ENCODE measurements at places on chromosomes 3 and 15. TPM values are rescaled to one million over a fixed set of nuclear protein-coding genes. Genes with fewer than 3 reads are reported as not detected.

GABRB3 gene
- 0.28 TPM for total RNA-seq

TGM5 gene
- total RNA-seq: not detected

- peak; percentile 48 for DNase-seq
Observed at GRCh38 chr15:23467110-23467600, 20.1 kb upstream of the GOLGA6L2 start.

- no peak for DNase-seq
Observed at GRCh38 chr3:67712259-67712658, 57.8 kb upstream of the SUCLG2 start.

GRCh38 chr3:104460477-104461406, 906.0 kb upstream of the ALCAM start:
- no peak for DNase-seq

DNA sequence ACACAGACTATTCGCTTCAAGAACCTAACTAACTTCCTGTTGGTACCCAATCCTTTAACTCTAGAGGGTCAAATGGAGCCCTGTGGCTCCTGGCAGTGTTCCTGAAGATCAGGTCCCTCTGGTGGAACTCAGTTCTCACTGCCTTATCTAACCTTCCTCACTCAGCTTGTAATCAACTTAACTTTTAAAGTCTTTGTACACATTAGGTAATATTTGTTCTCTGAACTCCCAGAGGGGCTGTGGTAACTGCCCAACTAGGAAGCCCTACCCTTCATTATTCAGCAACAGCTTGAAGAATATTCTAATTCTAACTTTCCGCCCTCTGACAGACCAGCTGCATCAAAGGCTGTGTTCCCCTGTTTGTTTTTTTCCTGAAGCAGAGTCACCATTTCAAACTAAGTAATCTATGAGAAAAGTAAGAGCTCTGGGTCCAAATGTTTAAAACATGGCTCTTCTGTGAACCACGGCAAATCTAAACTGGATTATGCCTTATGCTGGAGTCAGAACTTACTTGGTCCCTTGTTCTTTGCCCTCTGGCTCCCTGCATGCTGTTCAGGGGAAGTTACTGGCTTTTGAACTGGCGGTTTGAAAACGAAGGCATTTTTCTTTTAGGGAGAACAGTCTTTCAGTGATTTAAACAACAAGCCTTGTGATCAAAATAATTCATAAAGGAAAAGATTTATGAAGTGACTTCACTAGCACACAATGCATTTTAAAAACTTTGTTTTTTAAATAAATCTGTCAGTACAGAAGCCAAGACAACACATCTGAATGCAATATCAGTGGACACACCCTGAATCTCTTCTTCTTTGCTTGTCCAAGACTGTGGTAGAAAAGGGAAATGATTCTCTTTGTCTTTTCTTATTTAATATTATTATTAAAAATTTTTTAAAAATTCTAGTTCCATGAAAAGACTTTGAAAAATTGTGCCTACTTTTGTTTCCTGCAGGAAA, 365.6 kb downstream of the TIGIT start:
- DNase-seq: peak; percentile 18

GRCh38 chr3:159627229-159627628, 361.4 kb upstream of the IL12A start:
- DNase-seq: peak; percentile 39

DNA sequence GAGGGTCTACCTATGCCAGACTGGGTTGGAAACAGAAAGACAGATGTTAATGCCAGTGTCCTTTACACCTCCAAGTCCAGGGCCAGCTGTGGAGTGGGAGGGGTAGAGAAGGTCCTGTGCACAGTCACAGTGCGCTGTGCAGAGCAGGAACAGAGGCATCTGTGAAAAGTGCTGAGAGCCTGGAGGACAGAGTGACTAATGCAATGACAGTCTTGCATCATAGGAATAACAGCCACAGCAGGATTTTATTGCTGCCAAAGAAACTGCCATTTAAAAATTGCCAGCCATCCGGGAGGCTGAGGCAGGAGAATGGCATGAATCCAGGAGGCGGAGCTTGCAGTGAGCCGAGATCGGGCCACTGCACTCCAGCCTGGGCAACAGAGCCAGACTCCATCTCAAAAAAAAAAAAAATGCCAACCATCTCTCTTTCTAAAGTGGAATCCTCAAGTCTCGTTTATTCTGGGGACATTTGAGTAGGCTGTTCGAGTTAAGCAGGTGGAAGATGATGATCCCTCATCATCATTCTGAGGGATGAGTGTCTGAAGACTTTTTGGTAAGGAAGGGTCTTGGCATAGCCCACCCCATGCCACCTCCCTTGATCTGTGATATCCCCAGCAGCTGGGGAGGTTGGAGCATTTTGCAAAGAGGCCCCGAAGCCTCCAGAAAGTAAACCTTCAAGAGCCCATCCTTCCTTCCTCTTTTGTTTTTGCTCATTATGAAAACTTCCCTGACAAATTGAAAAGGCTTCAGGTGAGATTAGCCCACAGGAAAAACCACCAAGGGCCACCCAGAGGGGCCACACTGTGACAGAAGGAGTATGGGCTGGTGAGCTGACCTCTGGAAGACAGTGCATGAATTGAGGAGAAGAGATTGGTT, 7.7 kb downstream of the CCR2 start:
- no peak for DNase-seq

DNA sequence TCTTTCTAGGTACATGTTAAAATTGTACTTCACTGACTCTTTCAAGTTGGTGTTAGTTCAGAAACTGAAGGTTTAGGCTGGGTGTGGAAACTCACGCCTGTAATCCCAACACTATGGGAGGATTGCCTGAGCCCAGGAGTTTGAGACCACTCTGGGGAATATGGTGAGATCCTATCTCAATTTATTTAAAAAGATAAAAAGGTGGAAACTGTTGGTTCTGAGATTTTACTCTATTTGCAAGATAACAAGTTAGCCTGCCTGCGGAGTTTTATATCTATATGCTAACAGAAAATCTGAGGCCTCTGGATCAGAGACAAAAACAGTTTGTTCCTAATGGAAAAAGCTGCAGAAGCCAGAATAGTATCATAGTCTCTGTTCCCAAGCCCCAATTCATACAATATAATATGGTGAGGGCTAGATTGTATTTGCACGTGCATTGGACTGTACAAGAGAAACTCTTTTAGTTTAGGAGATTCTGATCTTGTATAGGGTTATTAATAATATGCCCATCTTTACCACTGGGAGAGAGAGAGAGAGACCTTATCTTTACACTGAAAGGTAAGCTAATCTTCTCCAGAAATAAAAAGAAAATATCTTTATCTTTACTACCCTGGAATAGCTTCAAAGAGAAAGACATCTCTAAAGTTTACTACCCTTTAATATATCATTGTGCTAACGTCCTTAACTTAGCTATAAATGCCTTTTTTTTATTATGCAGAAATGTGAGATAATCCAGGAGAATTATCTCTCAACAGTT, 1267.6 kb downstream of the OTOL1 start:
- DNase-seq: no peak

- DNase-seq: peak; percentile 32
Observed at GRCh38 chr3:189927975-189928895, 192.5 kb downstream of the P3H2 start.

DNA sequence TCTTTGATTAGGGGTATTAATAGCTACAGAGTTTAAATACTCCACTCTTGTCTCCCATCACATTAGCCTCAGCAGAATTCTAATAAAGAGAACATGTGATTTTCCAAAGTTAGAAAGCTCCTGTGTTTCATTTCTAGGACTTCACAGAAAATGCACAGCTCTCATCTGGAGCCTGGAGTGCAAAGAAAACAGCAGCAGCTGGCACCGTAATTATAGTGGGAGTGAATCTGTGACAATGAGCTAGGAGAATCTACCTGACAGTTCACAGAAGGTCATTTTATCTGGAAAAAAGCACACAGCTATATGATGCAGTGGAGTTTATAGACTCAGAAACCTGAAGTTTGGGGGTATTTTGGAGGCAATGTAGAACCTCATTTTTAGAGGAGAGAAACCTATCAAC, 5.4 kb upstream of the TRIM59 start:
- no peak for DNase-seq

GRCh38 chr3:70256566-70256965, 55.9 kb downstream of the MDFIC2 start:
- DNase-seq: no peak

SLC35G2 gene
- 28.8 TPM for total RNA-seq

DNA sequence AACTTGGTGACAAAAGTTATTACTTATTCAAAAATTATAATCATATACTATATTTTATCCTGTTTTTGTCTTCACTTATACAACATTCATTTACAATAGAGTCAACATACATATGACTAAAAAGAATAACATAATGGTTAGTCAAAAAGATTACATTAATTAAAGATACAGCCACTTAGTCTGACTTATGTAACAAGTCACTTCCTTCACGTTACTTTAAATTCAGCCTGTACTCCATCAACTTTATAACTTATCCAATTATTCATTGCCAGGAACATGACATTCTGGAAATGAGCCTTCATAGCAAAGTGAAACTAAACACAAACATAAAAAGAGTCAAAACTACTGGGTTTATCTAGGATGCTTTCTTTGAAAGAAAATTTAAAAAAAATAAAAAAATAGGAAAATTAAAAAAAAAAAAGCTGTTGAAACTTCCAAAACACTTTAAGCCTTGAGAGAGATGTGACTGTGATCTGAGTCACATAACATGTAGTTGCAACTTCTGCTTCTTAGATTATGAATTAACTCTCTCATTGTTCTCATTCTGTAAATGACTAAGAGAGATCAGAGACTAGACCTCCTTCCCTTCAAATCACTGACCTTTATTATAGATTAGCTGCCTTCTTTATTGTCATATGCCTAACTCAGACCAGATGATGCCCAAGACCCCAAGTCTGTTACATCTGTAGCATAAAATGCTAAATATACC, 107.8 kb downstream of the MYRIP start:
- DNase-seq: peak; percentile 55

DNA sequence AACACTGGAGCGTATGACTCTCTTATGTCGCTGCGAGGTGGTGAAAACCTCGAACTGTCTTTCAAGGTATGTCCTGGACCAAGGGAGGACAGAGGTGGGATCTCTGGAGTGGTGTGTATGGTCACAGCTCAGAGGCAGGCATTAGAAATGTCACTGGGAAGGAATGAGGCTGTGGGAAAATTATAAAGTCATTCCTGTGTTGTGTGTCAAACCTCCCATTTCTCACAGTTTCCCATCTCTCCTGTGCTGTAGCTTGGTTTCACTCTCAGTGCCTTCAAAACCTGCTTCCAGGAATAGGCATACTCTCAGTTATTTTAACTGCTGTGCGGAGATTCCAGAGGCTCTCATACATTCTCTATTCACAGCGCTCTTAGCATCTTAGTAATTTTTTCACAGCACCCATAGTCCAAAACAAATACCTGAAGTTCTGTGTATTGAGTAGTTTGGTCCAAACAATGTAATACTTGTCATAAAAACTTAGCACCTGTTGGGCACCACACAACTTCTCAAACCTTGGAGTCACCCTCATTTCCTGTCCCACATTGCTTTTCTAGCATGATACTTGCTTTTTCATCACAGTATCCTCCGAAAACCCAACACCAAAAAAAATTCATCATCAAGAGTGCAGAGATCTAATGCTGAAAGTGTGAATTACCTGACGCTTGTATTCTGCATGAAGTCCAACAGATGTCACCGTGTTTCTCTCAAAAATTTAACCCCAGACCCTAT, 36.9 kb downstream of the GALNT15 start:
- no peak for DNase-seq

IL20RB gene
- 0.60 TPM for total RNA-seq

SLC35A5 gene
- total RNA-seq: 33.7 TPM

EPHB3 gene
- total RNA-seq: under 0.01 TPM

HSPBAP1 gene
- 13.4 TPM for total RNA-seq

SLC7A14 gene
- 0.14 TPM for total RNA-seq

PCSK6 gene
- total RNA-seq: 24.0 TPM

DNA sequence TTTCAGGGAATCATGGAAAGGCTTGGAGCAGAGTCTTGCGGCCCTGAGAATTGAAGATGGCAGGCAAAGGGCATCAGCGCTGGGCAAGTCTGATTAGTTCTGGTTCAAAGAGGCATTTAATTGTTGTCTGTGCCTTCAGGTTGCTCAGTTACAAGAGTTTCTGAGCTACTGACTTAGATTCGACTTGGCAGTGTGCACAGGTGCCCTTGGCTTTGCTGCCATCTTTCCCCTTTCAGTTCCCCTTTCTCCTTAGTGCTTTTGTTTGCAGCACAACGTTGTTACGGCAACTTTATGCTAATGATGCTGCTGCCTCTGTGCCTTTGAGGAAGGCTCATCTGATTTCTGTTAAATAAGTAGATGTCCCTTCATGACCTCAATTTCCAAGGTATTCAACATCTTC, 12.5 kb downstream of the P2RY14 start:
- DNase-seq: no peak

CEMIP gene
- 0.85 TPM for total RNA-seq

ANKUB1 gene
- not detected for total RNA-seq

- no peak for DNase-seq
Observed at GRCh38 chr3:24867783-24868182, 373.1 kb upstream of the THRB start.

CAPN3 gene
- total RNA-seq: 2.4 TPM

DNA sequence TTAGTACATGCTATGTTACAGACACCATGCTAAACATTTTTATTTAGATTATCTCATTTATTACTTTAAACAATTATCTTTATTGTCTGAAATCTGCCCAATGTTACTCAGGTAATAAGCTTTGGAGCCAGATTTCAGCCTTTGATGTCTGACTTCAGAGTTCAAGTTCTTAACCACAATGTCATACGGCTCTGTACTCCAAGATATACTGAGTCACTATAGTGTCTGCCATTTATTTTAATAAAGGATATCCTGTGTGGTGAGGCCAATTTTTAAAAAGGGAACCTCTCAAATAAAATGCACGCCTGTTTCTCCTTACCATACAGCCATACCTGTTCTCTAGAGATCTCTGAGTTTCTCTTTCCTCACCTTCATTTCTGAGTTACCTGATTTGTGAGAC, 193.1 kb downstream of the EPHA3 start:
- no peak for DNase-seq

STAB1 gene
- 464 TPM for total RNA-seq

IGSF11 gene
- not detected for total RNA-seq

MINAR1 gene
- 0.51 TPM for total RNA-seq

DNA sequence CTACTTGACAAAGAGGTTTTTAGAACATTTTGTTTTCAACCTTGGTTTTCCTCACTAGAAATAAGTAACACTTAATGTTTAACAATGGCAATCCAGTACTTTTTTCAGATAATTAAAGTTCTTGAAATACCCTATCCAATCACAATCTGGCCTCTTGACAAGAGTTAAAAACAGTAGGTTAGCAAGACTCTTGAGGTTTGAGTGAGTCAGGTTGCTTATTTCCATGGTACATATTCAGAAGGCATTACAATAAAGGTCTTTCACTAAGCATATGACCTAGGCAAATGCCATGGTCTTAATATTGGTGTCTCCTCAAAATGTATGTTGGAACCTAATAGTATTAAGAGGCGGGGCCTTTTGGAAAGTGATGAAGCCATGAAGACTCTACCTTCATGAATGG, 5.6 kb downstream of the SUCNR1 start:
- DNase-seq: no peak

GRCh38 chr15:57445872-57446271, 69.6 kb downstream of the CGNL1 start:
- no peak for DNase-seq

- DNase-seq: no peak
Observed at GRCh38 chr3:141994856-141995255, 118.4 kb downstream of the ATP1B3 start.

Data from dermis blood vessel endothelial cell (primary cell).